Naive thymus-derived CD4-positive, alpha-beta T cell (primary cell): ENCODE measurements at places on chromosomes 3 and 15. TPM values are rescaled to one million over a fixed set of nuclear protein-coding genes. Genes with fewer than 3 reads are reported as not detected.

DNA sequence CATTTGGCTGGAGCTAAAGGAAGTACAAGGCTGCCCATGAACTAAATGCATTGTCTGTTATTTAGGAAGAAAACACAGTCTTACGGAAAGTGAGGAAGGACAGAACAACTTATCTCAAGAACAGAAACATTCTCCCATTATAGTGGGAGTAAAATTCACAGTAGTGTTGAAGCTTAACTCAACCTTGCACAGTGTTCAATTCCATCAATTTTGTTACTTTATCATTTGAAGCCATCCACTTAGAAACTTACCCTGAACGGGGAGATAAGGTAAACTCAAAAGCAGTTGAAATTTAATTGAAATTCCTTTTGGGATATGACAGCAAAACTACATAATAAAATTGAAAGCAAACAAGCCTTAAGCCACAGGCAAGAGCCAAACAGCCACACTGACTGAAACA, 186.9 kb downstream of the PCCB start:
- no peak overlapping the region for H3K4me3 ChIP-seq
- no peaks in the 10 kb centered on the region for H3K27me3 ChIP-seq
- H3K36me3 ChIP-seq = no peaks in the 10 kb centered on the region
- no peaks in the 10 kb centered on the region for H3K4me1 ChIP-seq
- no peak overlapping the region for H3K27ac ChIP-seq
- DNase-seq = no peak

DNA sequence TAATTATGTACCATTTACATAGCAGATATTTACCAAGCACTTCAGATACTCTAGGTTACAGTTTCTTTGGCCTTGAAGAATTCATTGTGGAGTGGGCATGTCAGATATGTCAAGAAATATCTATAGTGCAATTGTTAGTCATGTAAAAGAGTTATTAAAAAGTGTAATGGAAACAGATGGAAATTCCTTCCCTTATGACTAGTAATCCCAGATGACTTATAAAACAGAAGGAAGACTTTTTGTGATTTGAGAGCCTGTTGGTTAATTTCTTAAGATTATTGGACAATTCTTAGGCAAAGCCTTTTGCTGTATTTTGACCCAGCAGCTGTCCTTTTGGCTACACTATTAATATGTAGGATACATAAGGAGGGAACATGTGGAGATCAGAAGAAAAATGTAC, 708.9 kb upstream of the NECTIN3 start:
- H3K27ac ChIP-seq = no peak overlapping the region
- H3K36me3 ChIP-seq = no peaks in the 10 kb centered on the region
- H3K4me3 ChIP-seq = no peak overlapping the region
- H3K4me1 ChIP-seq = no peaks in the 10 kb centered on the region
- no peaks in the 10 kb centered on the region for H3K27me3 ChIP-seq
- no peak for DNase-seq

DNA sequence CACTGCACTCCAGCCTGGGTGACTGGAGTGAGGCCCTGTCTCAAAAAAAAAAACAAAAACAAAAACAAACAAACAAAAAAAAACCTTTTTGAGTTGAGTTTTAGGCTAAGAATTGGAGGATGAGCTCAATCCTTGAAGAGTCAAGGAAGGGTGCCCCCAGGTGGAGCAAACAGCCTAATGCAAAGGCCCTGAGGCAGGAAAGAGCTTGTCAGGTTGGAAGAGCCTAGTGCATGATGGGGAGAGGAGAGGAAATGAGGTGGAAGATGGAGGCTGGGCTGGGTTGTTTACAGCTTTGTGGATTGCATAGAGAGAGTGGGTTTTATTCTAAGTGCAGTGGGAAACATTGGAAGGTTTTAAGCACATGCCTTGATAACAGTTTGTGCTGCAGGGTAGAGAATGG, 2.1 kb upstream of the SNX22 start:
- DNase-seq = no peak
- peaks cover 8% of the 10 kb centered on the region for H3K4me1 ChIP-seq
- H3K27me3 ChIP-seq = no peaks in the 10 kb centered on the region
- no peak overlapping the region for H3K4me3 ChIP-seq

GRCh38 chr3:44412365-44412764, 65.1 kb downstream of the ZNF445 start:
- no peak overlapping the region for H3K4me3 ChIP-seq
- no peak overlapping the region for H3K27ac ChIP-seq
- DNase-seq = no peak
- H3K4me1 ChIP-seq = no peaks in the 10 kb centered on the region
- no peaks in the 10 kb centered on the region for H3K36me3 ChIP-seq
- H3K27me3 ChIP-seq = no peaks in the 10 kb centered on the region

- H3K27me3 ChIP-seq = no peaks in the 10 kb centered on the region
- H3K36me3 ChIP-seq = no peaks in the 10 kb centered on the region
- no peak overlapping the region for H3K4me3 ChIP-seq
- DNase-seq = no peak
- no peak overlapping the region for H3K27ac ChIP-seq
- no peaks in the 10 kb centered on the region for H3K4me1 ChIP-seq
Measured at GRCh38 chr3:3646934-3647333, 152.3 kb upstream of the LRRN1 start.

- H3K4me3 ChIP-seq = no peak overlapping the region
- H3K4me1 ChIP-seq = no peaks in the 10 kb centered on the region
- H3K27me3 ChIP-seq = no peaks in the 10 kb centered on the region
- H3K27ac ChIP-seq = no peak overlapping the region
Measured at GRCh38 chr3:104992676-104993075, 374.0 kb upstream of the ALCAM start.

DNA sequence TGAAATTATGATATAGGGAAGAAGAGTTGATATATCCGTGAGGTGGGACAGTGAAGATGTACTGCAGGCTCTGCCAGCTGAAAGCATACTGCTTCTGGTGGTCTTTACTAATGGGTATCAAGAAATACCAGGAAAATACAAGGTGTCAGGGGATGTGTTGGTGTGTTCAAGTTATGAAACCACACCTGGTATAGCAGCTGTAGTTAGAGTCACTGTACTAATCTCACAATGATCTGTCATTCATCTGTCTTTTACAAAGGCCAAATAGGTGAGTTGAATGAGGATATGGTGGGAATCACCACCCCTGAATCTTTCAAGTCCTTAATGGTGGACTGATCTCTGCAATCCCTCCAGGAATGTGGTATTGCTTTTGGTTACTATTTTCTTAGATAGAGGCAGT, 152.7 kb downstream of the NFKBIZ start:
- no peak overlapping the region for H3K4me3 ChIP-seq
- no peaks in the 10 kb centered on the region for H3K27me3 ChIP-seq
- H3K36me3 ChIP-seq = no peaks in the 10 kb centered on the region
- H3K27ac ChIP-seq = no peak overlapping the region

DNA sequence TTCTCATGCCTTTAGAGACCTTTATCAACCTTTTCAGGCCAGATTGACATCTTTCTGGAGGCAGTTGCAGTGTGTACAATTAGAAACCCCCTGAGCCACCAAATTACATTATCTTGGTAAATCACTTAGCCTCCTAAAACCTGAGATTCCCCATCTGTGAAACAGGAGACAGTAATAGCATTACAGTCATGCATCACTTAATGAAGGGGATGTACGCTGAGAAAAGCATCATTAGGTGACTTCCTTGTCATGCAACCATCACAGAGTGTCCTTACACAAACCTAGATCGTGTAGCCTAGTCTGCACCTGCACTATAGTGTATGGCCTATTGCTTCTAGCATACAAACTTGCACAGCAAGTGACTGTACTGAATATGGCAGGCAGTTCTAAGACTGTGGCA, 400.8 kb upstream of the CNTN3 start:
- no peaks in the 10 kb centered on the region for H3K4me1 ChIP-seq
- no peak for DNase-seq

DNA sequence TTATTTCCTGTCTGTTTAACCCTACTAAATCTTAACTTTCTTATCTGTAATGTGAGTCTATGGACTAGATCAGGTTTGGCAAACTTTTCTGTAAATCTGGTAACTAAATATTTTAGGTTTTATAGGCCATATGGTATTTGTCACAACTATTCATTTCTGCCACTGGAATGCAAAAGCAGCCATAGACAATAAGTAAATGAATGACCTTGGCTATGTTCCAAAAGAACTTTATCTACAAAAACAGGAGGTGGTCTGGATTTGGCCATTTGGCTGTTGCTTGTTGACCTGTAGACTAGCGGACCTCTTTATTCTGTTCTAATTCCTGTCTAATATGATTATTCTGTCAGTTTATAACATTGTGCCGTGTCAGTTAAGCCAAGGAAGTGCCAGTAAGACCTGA, 314.2 kb downstream of the LPP start:
- no peaks in the 10 kb centered on the region for H3K36me3 ChIP-seq
- H3K27me3 ChIP-seq = no peaks in the 10 kb centered on the region
- no peak overlapping the region for H3K4me3 ChIP-seq
- DNase-seq = no peak
- H3K4me1 ChIP-seq = no peaks in the 10 kb centered on the region

The VIPR1 gene
- 70.5 TPM for total RNA-seq

DNA sequence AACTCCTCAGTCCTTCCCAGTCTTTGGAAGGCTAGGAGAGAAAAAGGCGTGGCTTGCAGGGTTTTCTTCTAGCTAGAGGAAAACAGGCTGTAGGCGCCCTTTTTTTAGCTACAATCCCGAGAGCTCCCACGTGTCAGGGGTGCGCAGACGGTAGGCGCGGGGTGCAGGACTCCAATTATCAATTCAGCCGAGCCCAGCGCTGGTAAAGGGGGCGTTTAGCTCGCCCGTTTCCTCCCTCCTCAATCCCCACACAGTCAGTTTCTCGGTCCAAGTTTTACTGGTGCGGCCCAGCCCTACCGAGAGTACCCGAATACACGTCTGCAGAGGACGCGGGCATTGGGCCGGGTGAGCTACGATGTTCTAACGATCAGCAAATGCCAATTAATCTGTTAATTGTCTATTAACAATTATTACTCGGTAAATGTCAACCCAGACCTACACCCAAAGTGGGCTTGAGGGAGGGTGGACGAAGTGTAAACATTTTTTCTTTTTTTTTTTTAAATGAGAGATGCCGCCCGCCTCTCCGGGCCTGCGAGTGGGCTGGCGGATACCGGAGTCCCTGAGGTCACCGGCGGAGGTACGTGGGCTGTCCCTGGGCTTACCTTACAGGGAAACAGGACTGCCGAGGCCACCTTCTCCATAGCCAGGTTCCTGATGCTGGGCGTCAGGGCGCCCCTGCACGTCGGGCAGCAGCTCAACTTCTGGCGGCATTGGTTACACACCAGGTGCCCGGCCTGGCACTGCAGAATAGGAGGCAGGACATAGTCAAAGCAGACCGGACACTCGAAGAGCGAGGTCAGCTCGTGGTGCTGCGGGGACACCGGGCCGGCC, 923 bp downstream of the SIAH2 start:
- H3K4me1 ChIP-seq = peaks cover 26% of the 10 kb centered on the region
- no peaks in the 10 kb centered on the region for H3K36me3 ChIP-seq
- no peaks in the 10 kb centered on the region for H3K27me3 ChIP-seq
- peak overlapping the region; percentile 99 for H3K27ac ChIP-seq
- peak; percentile 23 for DNase-seq

GRCh38 chr3:131031660-131032059, 5.0 kb downstream of the NEK11 start:
- H3K4me1 ChIP-seq = peaks cover 7% of the 10 kb centered on the region
- no peaks in the 10 kb centered on the region for H3K27me3 ChIP-seq
- no peak for DNase-seq
- no peak overlapping the region for H3K4me3 ChIP-seq
- no peak overlapping the region for H3K27ac ChIP-seq

- H3K36me3 ChIP-seq = no peaks in the 10 kb centered on the region
- H3K4me1 ChIP-seq = peaks cover 28% of the 10 kb centered on the region
- H3K27ac ChIP-seq = no peak overlapping the region
- DNase-seq = peak; percentile 41
- H3K4me3 ChIP-seq = peak overlapping the region; percentile 31
Measured at GRCh38 chr15:70299931-70300869, 202.5 kb upstream of the TLE3 start.

- DNase-seq = no peak
- no peak overlapping the region for H3K27ac ChIP-seq
Measured at GRCh38 chr15:64530472-64530871, 70.1 kb downstream of the ZNF609 start.

The USF3 gene
- total RNA-seq = 22.6 TPM

The TMEM158 gene
- total RNA-seq = not detected

DNA sequence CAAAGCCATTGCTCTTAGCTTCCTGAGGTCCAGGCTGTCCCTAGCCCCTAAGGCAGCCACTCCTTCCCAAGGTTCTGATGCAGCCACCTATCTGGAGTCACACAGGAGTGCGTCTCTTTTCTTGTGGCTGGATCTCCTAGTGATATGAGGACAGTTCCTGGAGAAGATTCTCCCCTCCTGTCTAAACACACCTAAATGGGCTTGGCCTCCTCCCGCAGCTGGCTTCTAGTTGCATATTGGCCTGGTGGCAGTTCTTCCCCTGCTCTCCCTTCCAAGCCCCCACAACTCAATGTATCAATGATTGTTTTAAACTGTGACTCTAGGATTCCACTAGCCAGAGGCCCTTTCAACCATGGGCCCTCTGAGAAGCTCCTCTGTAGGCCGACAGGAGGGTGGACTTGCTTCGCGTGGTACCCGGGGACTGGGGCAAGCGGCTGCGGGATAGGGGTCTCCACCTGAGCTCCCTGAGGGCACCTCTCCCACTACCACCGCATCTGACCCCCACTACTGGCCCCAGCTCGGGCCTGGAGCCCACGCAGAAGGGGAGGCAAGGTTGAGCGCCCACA, 1.4 kb downstream of the ITGA11 start:
- no peak overlapping the region for H3K27ac ChIP-seq
- H3K4me3 ChIP-seq = no peak overlapping the region
- H3K4me1 ChIP-seq = no peaks in the 10 kb centered on the region
- DNase-seq = no peak
- no peaks in the 10 kb centered on the region for H3K36me3 ChIP-seq

GRCh38 chr3:38101811-38102443, 35.0 kb downstream of the ACAA1 start:
- no peaks in the 10 kb centered on the region for H3K36me3 ChIP-seq
- no peaks in the 10 kb centered on the region for H3K27me3 ChIP-seq
- H3K4me3 ChIP-seq = no peak overlapping the region
- DNase-seq = no peak

- no peak overlapping the region for H3K27ac ChIP-seq
- H3K36me3 ChIP-seq = no peaks in the 10 kb centered on the region
- no peaks in the 10 kb centered on the region for H3K4me1 ChIP-seq
Measured at GRCh38 chr3:106341087-106341486, 472.3 kb upstream of the CBLB start.

DNA sequence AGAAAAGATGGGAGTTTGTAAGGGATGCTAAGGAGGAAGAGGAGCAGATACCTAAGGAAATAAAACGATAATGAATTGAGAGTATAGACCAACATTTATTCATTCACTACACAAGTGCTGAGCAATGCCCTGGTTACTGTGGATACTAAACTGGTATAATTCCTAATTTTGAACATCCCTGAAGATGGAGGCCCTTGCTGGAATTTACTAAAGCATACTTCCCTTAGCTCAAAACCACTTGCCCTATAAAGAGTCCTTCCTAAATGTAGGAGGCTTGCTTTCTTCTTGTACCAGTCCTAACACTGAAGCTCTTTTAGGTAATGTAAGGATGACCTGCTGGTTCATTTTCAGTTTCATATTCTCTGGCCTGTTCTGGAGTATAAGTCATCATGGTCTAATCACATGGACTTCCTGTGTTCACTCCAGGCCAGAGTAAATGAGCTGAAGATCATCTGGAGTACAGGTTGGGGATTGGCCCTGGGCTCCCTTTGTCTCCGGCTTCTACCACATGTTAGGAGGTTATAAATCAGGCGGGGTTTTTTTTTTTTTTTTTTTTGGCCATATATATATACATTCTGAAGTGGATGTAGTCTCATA, 40.1 kb upstream of the MTMR10 start:
- no peaks in the 10 kb centered on the region for H3K36me3 ChIP-seq
- no peaks in the 10 kb centered on the region for H3K4me1 ChIP-seq
- H3K4me3 ChIP-seq = no peak overlapping the region
- H3K27ac ChIP-seq = no peak overlapping the region

The HGD gene
- 0.38 and 0.44 TPM in 2 replicates for total RNA-seq

The AGBL1 gene
- not detected for total RNA-seq
